ENCODE measurements at places on chromosomes 5 and 9.

- no peak for DNase-seq
Observed at GRCh38 chr5:151344088-151344487, 3.3 kb downstream of the SLC36A2 start.

GRCh38 chr9:122294531-122294930, 29.8 kb downstream of the MRRF start:
- no peak for DNase-seq

- no peak for DNase-seq
Observed at GRCh38 chr5:36744773-36745589, 131.6 kb upstream of the NIPBL start.

GRCh38 chr9:71986900-71987299, 73.5 kb downstream of the C9orf57 start:
- no peak for DNase-seq

GRCh38 chr9:6634444-6634843, 11.1 kb downstream of the GLDC start:
- DNase-seq, result peak; percentile 15

GRCh38 chr9:76618762-76619161, 145.5 kb upstream of the PCA3 start:
- DNase-seq, result no peak

- DNase-seq, result no peak
Observed at GRCh38 chr9:17216011-17216410, 81.2 kb downstream of the CNTLN start.

- peak; percentile 36 for DNase-seq
Observed at GRCh38 chr9:77455312-77455927, 192.7 kb downstream of the GNA14 start.

DNA sequence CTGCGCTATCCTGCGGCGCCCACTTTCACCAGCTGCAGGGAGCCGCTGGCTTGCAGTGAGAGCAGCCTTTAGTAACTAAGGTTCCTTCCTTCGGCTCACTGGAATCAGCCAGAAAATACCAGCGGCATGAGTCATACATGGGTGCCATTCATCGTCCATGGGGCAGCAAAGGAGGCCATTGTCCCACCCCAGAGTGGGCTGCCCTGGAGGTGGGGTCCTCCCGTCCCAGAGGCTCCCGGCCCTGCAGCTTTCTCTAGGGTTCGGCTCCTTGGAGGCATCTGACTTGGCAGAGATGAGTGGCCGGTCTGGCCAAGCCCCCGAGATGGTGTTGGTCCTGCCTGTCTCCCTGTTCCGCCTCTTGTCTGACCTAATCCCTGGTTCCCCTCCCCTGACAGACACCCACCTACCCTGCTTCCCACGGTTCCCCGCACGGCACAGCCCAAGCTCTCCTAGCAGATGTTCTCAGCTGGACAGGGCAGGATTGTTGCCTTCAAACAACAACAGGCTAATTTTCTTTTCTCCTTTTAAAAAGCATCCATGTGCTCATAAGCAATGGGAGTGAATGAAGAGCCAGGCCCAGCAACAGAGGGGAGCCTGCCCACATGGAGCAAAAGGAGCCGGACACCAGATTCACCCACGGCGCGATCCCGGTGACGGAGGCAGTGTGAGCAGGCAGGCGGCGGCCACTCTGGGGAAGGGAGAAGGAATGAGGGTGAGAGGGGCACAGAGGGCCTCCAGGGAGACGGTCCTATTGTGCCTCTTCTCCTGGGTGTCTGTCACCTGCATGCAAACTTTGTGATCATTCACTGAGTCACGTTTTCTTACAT, 97.0 kb upstream of the COL5A1 start:
- DNase-seq, result peak; percentile 85

DNA sequence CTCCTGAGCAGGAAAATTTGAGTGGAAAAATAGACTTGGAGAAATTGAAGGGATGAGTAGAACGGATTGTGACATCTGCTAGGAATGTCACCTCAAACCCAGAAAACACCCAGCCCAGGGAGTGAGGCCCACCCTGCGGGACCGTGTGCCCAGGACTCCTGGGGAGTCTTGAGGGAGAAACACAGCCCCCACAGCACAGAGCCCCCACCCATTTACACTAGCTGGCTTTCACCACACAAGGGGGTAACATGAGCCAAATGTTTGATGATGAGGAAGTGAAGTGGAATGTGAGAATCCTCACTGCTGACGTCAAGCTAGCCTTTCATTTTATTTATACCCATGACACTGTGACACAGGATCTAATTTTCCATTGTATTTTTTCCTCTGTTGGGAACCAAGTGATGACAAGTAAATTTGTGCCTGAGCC, 42.8 kb upstream of the PDE8B start:
- peak; percentile 93 for DNase-seq

GRCh38 chr5:1515311-1515920, 8.3 kb downstream of the LPCAT1 start:
- no peak for DNase-seq

DNA sequence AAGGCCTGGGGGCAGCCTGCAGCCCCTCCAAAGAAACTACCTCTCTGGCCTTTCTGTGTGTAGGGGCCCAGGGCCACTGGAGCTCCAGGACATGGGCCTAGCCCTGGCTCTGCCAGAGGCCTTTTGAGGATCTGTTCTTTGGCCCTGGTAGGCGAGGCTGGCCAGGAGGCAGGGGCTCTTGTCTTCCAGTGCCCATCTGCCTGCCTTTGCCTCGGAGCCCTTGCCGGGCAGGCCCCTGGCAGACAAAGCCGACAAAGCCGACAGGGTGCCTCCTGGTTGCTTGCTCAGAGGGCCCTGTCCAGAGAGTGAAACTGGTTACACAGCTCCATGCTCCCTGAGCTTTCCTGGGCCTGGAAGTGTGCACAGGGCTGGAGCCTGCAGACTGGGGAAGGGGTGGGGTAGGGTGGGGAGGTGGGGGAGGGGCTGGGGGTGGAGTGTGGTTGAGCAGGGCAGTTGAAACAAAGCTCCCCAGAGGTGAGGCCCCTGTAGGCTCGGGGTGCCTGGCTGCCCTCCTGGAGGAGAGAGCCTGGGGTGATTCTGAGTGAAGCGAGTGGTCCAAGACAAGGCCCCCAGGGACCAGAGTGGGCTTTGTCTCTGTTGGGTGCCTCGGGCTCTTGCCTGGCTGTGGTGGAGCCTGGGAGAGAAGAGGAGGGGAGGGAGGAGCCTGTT, 29.3 kb downstream of the PTPA start:
- DNase-seq, result peak; percentile 62

DNA sequence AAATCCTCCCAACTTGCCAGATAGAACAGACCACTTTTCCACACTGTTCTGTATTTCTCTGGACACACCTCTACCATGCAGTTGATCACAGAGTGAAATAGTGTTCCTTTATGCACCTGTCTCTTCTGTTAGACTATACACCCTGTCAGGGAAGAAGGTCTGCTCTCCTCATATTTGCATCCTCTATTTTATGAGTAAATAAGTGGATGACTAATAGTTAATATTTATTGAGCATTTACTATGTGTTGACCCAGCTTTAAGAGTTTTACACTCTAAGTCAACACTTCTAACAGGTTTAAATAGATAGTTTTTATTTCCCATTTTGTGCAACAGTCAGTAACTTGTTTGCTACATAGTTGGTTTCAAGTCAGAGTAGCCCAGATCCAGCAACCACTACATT, 452.8 kb upstream of the MPDZ start:
- no peak for DNase-seq

GRCh38 chr5:72511774-72512592, 4.8 kb upstream of the ZNF366 start:
- peak; percentile 76 for DNase-seq

GRCh38 chr9:29564564-29564963, 1991.3 kb upstream of the C9orf72 start:
- DNase-seq, result peak; percentile 86

DNA sequence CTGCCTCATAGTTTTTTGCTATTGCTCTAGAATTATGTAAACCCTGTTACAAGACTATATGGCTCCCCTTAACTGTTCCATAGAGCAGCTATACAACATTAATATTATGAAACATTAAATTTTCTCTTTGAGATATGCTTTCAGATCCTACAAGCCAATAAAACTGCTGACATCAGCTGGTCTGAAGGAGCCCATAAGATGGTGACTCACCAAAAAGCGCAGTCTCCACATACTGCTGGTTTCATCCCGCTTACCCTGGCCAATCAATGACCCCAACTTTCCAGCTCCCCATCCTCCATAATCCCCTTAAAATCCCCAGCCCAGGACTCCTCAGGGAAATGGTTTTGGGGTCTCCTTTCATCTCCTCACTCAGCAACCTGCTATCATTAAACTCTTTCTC, 172.7 kb downstream of the NSG2 start:
- DNase-seq, result no peak

- no peak for DNase-seq
Observed at GRCh38 chr5:179235416-179236400, 109.6 kb downstream of the ADAMTS2 start.

GRCh38 chr9:88990041-88990728, 1.1 kb upstream of the S1PR3 start:
- no peak for DNase-seq

DNA sequence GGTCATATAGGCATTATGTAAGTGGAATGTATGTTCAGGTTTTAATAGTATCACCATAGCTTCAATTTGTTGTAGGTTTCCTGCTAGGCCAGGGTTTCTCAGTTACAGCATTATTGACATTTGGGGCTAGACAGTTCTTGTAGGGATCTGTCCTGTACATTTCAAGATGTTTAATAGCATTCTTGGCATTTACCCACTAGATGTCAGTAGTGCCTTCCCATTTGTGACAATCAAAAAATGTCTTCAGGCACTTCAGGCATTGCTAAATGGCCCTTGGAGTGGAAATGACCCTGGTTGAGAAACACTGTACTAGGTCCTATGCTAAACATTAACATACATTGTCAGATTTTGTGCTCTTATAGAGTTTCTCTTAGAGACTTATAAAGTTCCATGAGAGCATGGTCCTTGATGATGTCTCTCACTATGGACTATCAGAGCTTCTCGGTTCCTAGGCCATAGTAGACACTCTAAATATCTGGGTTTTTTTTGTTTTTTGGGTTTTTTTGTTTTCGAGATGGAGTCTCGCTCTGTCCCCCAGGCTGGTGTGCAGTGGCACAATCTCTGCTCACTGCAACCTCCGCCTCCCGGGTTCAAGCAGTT, 1.4 kb downstream of the KIF20A start:
- DNase-seq, result peak; percentile 73

GRCh38 chr9:83978992-83979811, 813 bp downstream of the HNRNPK start:
- peak; percentile 76 for DNase-seq

DNA sequence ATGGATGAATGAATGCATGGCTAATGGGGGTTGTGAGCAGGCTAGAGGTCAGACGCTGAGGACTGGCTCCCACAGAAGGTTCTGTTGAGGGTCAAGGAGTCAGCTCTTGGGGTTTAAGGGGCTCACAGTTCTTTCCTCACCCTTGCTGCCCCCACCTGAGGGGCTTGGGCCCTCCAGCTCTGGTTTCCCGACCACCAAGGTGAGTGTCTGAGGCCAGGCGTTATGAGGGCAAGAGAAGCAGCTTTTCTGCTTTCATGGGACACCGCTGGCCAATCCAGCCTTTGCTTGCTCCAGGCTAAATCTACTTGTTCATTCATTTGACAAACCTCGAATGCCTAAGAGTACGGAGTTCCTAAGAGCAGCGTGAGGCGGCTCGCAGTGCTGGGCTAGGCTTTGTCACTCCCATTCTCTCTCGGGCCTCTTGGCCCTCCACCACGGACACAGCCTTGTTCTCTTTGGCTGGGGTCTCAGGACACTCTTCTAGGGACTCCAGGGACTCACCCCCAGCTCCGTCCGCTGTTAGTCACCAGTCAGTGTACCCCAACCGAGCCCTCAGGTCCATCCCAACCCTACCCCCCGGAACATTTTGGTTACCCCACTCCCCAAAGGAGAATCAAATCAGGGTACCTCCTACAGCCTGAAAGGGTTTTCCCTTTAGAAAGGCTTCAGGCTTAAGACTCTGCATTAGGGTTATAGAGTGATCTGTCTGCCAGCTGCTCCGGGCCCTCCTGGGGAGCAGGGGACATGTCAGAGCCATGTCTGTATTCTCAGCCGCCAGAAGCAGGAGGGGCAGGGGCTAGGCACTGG, 210.1 kb upstream of the MVB12B start:
- DNase-seq, result no peak

GRCh38 chr5:66742083-66742895, 146.1 kb downstream of the MAST4 start:
- DNase-seq, result no peak

GRCh38 chr5:149372076-149372795, 6.9 kb downstream of the IL17B start:
- no peak for DNase-seq

- DNase-seq, result peak; percentile 87
Observed at GRCh38 chr5:134466241-134467069, 54.8 kb upstream of the CDKN2AIPNL start.

GRCh38 chr9:130687615-130688014, 6.0 kb upstream of the EXOSC2 start:
- no peak for DNase-seq

DNA sequence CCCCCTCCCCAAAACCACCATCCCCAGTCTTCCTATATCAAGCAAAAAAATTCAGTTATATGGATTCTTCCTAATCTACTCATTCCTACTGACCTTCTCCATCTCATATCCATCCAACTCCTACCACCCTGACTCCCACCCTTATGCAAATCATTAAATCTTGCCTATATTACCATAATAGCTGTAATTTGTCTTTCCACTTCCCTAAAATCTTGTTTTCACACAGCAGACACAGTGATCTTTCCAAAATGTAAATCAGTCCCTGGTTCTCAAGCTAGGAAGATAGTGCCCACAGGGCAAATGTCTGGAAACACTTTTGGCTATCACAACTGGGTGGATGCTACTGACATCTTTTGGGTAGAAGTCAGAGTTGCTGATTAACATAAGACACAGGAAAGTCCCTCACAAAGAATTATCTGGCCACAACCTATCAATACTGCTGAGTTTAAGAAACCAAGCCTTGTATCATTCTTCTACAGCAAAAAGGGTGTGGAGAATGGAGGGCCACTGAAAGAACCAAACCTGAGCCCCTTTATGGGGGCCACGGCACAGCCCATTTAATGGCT, 1.4 kb downstream of the SRA1 start:
- DNase-seq, result no peak

- DNase-seq, result no peak
Observed at GRCh38 chr5:43141211-43141610, 20.5 kb downstream of the ZNF131 start.

- DNase-seq, result no peak
Observed at GRCh38 chr9:90059436-90059835, 454.6 kb downstream of the GADD45G start.

DNA sequence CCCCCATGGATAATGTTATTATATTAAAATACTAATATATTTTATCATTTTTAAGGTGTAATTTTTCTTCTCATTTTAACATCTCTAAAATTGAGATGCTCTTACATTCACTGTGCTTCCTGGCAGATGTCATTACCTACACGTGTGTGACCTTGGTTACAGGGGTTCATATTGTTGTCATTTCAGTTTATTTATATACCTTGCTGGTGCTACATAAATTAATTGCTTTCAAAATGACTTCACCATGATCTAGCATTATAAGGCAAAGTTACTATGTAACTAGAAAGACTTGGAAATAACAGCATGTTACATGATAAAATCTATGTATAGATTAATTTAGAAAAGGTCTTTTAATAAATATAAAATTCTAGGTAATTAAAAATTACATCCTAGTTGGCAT, 60.9 kb downstream of the ARHGEF28 start:
- no peak for DNase-seq

- no peak for DNase-seq
Observed at GRCh38 chr5:65152131-65152530, 329.6 kb downstream of the ADAMTS6 start.

- no peak for DNase-seq
Observed at GRCh38 chr5:6858419-6858818, 145.2 kb downstream of the TENT4A start.
